Body of pancreas (tissue), 4 donors: ENCODE measurements at places on chromosomes 2 and 18. TPM values are rescaled to one million over a fixed set of nuclear protein-coding genes. Genes with fewer than 3 reads are reported as not detected.

Gene ITGB6
- total RNA-seq: 9.9 TPM

- H3K27me3 ChIP-seq: no peaks in the 10 kb centered on the region
- H3K4me1 ChIP-seq: peaks cover 5% of the 10 kb centered on the region
- H3K4me3 ChIP-seq: no peak overlapping the region
- H3K36me3 ChIP-seq: no peaks in the 10 kb centered on the region
- peak overlapping the region; percentile 75 for H3K27ac ChIP-seq
Observed at GRCh38 chr18:12271376-12272235, 17.4 kb downstream of the CIDEA start.

- H3K4me3 ChIP-seq: no peak overlapping the region
- H3K27me3 ChIP-seq: no peaks in the 10 kb centered on the region
- DNase-seq: no peak
- H3K4me1 ChIP-seq: peaks cover 14% of the 10 kb centered on the region
- no peak overlapping the region for H3K27ac ChIP-seq
Observed at GRCh38 chr2:206054952-206055351, 31.0 kb downstream of the INO80D start.

GRCh38 chr2:220437938-220438337 is 810.5 kb downstream of the SLC4A3 start:
- no peaks in the 10 kb centered on the region for H3K4me1 ChIP-seq
- H3K27me3 ChIP-seq: no peaks in the 10 kb centered on the region
- H3K36me3 ChIP-seq: no peaks in the 10 kb centered on the region
- DNase-seq: no peak
- H3K27ac ChIP-seq: no peak overlapping the region

Gene TAF4B
- total RNA-seq: 4.2 TPM

GRCh38 chr2:139259422-139260051 is 479.3 kb upstream of the NXPH2 start:
- no peak for DNase-seq
- no peaks in the 10 kb centered on the region for H3K36me3 ChIP-seq
- no peaks in the 10 kb centered on the region for H3K27me3 ChIP-seq
- H3K4me3 ChIP-seq: no peak overlapping the region
- no peaks in the 10 kb centered on the region for H3K4me1 ChIP-seq
- H3K27ac ChIP-seq: no peak overlapping the region

- H3K27me3 ChIP-seq: no peaks in the 10 kb centered on the region
- H3K4me1 ChIP-seq: peaks cover 10% of the 10 kb centered on the region
- DNase-seq: peak; percentile 25
- H3K4me3 ChIP-seq: no peak overlapping the region
Observed at GRCh38 chr2:100780203-100781008, 39.5 kb upstream of the NPAS2 start.

GRCh38 chr18:67211646-67212045 is 304.9 kb downstream of the DSEL start:
- H3K27me3 ChIP-seq: no peaks in the 10 kb centered on the region
- H3K4me3 ChIP-seq: no peak overlapping the region
- H3K27ac ChIP-seq: no peak overlapping the region
- DNase-seq: no peak

Gene REG1A
- total RNA-seq: 14,523 TPM

DNA sequence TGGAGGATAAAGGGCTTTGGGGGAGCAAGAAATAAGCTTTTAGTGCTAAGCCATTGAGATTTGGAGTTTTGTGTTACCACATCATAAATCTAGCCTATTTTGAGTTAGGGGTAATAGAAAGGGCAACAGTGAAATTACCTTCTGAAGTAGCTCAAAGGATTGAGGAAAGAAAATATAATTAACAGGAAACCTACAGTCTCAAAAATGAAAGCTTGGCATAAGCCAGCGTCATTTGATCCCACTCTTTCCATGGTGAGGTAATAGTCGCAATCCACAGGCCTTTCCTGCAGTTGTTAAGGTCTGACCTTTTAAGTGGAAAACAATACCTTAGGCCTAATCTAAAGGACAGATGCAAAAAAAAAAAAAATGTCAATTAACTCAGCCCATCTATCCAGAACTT is 182.7 kb downstream of the UXS1 start:
- no peaks in the 10 kb centered on the region for H3K36me3 ChIP-seq
- no peak for DNase-seq
- no peaks in the 10 kb centered on the region for H3K4me1 ChIP-seq
- H3K27ac ChIP-seq: no peak overlapping the region

DNA sequence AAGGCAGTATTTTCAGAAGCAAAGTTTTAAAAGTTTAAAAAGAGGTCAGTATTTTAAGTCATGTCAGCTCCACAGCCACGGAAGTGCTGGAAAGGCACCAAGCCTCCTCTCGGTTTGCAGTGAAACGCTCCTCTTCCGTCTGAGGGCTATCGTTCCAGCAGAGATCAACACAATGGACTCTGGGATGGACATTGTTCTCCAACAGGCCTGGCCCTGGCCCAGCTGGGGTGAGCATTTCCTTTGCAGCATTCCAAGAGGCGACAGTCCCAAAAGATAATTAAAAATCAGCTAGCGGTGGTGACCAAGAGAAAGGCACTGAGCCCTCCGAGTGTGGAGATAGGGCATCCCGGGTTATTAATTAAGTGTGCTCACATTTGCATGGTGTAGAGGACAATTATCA is 95.9 kb upstream of the LCLAT1 start:
- no peaks in the 10 kb centered on the region for H3K36me3 ChIP-seq
- H3K4me1 ChIP-seq: peaks cover 18% of the 10 kb centered on the region
- no peaks in the 10 kb centered on the region for H3K27me3 ChIP-seq
- H3K27ac ChIP-seq: no peak overlapping the region

- H3K4me1 ChIP-seq: peaks cover under 1% of the 10 kb centered on the region
- no peak overlapping the region for H3K4me3 ChIP-seq
- no peak overlapping the region for H3K27ac ChIP-seq
- no peaks in the 10 kb centered on the region for H3K36me3 ChIP-seq
- DNase-seq: no peak
Observed at GRCh38 chr2:138730497-138731030, 49.6 kb downstream of the NXPH2 start.

GRCh38 chr2:119367472-119368099 is 809 bp downstream of the DBI start:
- H3K4me3 ChIP-seq: peak overlapping the region; percentile 68
- peaks cover 10% of the 10 kb centered on the region for H3K36me3 ChIP-seq
- peaks cover 25% of the 10 kb centered on the region for H3K4me1 ChIP-seq
- no peaks in the 10 kb centered on the region for H3K27me3 ChIP-seq
- peak overlapping the region; percentile 94 for H3K27ac ChIP-seq

GRCh38 chr2:71821856-71822255 is 325.8 kb downstream of the CYP26B1 start:
- H3K4me1 ChIP-seq: no peaks in the 10 kb centered on the region
- H3K4me3 ChIP-seq: no peak overlapping the region
- H3K27me3 ChIP-seq: no peaks in the 10 kb centered on the region
- H3K36me3 ChIP-seq: no peaks in the 10 kb centered on the region

- no peak overlapping the region for H3K4me3 ChIP-seq
- DNase-seq: peak; percentile 69
- H3K27ac ChIP-seq: peak overlapping the region; percentile 6
- H3K36me3 ChIP-seq: no peaks in the 10 kb centered on the region
Observed at GRCh38 chr2:34815052-34815741, 1216.1 kb upstream of the FAM98A start.

Gene TMEM200C
- not detected for total RNA-seq

DNA sequence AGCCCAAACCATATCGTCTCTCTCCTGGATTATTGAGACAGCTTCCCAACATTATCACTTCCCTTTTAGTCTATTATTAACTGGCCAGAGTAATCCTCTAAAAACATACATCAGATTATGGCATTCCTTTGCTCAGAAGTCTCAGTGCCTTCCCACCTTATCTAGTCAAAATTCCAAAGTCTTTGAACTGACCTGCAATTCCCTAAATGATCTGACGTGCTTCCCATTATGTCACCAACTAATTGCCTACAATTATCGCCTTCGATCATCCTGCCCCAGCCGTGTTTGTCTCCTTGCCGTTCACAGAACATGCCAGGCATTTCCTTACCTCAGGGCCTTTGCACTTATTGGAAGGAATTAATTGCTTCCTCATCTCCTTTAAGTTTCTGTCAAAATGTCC is 332.4 kb downstream of the IRS1 start:
- H3K4me3 ChIP-seq: no peak overlapping the region
- H3K27me3 ChIP-seq: no peaks in the 10 kb centered on the region
- no peak for DNase-seq

DNA sequence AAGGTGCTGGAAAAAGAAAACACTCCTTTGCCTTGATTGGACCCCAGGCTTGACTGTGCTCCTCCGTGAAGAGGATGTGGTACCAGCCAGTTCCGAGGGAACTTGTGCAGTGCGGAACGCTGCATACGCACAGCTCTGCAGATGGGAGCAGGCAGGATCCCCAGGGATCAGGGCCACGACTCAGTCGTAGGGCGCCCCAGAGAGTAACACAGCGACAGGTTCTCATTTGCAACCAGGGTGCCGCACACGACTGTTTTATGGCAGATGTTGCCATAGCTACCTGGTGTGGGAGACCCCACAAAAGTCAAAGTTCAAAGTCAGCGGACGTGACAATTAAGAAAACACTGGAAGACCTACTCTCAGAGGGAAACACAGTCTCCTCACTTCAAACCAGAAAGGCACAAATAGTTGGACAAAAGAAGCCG is 779 bp downstream of the MALL start:
- DNase-seq: no peak
- H3K27ac ChIP-seq: peak overlapping the region; percentile 15
- H3K4me1 ChIP-seq: peaks cover 13% of the 10 kb centered on the region
- H3K4me3 ChIP-seq: no peak overlapping the region

- no peak for DNase-seq
- H3K36me3 ChIP-seq: no peaks in the 10 kb centered on the region
- H3K27me3 ChIP-seq: no peaks in the 10 kb centered on the region
Observed at GRCh38 chr2:171158036-171158789, 2.5 kb downstream of the TLK1 start.

DNA sequence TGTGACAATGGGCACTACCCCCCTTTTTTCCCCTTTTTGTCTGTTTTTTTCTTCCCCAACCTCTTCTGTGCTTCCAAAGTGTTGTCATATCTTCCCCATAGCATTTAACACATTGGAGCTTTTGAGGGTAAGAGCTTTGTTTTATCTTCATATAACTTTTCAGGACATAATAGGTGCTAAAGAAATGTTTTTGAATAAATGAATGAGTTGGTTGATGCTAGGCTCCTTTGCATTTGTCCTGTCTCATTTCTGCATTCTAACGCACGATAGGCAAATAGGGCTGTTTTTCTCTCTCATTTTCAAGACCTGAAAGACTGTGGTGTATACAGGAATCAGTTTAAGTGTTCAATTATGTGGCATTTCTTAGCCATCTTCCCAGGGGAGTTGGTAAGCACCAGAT is 832 bp upstream of the COPS7B start:
- H3K4me1 ChIP-seq: peaks cover 53% of the 10 kb centered on the region
- no peak for DNase-seq

Gene SP140
- 0.33 TPM for total RNA-seq

DNA sequence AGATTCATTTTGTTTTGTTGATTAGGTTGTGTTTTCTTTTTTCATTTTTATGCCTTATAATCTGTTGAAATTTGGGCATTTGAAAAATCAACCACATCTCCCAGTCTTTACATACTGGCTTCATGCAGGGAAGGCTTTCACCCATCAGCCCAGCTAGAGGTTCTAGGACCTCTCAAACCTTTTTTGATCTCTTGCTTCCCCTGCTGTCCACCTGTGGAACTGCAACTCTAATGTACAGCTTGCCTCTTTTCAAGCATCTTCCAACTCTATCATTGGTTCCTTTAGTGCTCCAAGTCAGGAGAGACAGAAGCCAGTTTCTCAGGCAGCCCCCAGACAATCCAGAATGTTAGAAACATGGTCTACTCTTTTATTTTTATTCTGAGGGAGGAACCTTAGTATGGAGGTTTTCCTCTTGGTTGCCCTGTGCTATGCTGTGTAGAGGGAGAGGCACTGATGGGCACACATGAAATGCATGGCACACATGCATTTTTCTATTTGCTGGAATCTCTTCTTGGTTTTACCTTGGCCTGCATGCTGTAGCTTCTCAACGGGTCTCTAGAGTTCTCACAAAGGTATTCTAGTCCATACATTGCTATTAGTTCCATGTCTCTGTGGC is 107.2 kb upstream of the L3MBTL4 start:
- no peak overlapping the region for H3K27ac ChIP-seq
- no peak overlapping the region for H3K4me3 ChIP-seq
- no peaks in the 10 kb centered on the region for H3K27me3 ChIP-seq
- no peaks in the 10 kb centered on the region for H3K4me1 ChIP-seq
- H3K36me3 ChIP-seq: no peaks in the 10 kb centered on the region

Gene RFX8
- not detected for total RNA-seq

DNA sequence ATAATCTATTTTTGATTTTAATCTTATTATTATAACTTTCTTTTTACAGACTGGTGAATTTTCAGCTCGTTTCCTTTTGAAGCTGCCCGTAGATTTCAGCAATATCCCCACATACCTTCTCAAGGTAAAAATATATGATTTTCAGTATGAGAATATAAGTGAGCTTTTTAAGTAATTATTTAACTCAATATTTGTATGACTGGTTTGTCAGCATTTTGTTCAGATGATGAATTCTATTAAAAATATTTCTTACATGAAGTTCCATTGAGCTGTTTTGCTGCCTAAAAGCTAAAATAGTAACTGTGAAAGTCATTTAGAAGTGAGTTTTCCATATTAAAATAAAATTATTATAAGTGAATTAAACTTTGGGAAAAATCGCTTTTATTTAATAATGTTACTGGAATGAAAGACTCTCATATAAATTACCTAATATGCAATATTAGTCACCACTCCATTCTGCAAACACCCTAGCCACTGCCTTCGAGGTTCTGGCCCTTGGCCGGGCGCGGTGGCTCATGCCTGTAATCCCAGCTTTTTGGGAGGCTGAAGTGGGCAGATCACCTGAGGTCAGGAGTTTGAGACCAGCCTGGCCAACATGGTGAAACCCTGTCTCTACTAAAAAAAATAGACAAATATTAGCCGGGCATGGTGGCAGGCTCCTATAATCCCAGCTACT is 155.3 kb downstream of the BABAM2 start:
- no peak overlapping the region for H3K27ac ChIP-seq
- no peak overlapping the region for H3K4me3 ChIP-seq
- no peaks in the 10 kb centered on the region for H3K27me3 ChIP-seq

Gene MOGAT1
- total RNA-seq: 1.8 TPM

Gene HMSD
- total RNA-seq: not detected

Gene DLGAP1
- total RNA-seq: 7.9 TPM

- no peak overlapping the region for H3K27ac ChIP-seq
- no peaks in the 10 kb centered on the region for H3K36me3 ChIP-seq
- H3K4me3 ChIP-seq: no peak overlapping the region
- DNase-seq: no peak
- H3K27me3 ChIP-seq: no peaks in the 10 kb centered on the region
Observed at GRCh38 chr2:23002234-23002633, 382.7 kb upstream of the KLHL29 start.

Gene LMAN2L
- total RNA-seq: 6.6 TPM

GRCh38 chr2:28084564-28084963 is 194.0 kb downstream of the BABAM2 start:
- no peak for DNase-seq
- H3K4me3 ChIP-seq: no peak overlapping the region
- H3K36me3 ChIP-seq: no peaks in the 10 kb centered on the region
- no peaks in the 10 kb centered on the region for H3K27me3 ChIP-seq
- H3K27ac ChIP-seq: no peak overlapping the region
- H3K4me1 ChIP-seq: peaks cover 5% of the 10 kb centered on the region

GRCh38 chr18:35055726-35056125 is 14.5 kb downstream of the MAPRE2 start:
- no peak overlapping the region for H3K4me3 ChIP-seq
- no peak overlapping the region for H3K27ac ChIP-seq
- no peaks in the 10 kb centered on the region for H3K27me3 ChIP-seq
- H3K4me1 ChIP-seq: peaks cover 21% of the 10 kb centered on the region
- no peak for DNase-seq

Gene VAMP8
- total RNA-seq: 111 TPM

GRCh38 chr2:201933792-201934237 is 99.8 kb upstream of the FZD7 start:
- no peaks in the 10 kb centered on the region for H3K36me3 ChIP-seq
- no peaks in the 10 kb centered on the region for H3K4me1 ChIP-seq
- no peak for DNase-seq
- H3K4me3 ChIP-seq: no peak overlapping the region
- no peak overlapping the region for H3K27ac ChIP-seq
- H3K27me3 ChIP-seq: no peaks in the 10 kb centered on the region
